ENCODE measurements at places on chromosomes 6 and 20. TPM values are rescaled to one million over a fixed set of nuclear protein-coding genes. Genes with fewer than 3 reads are reported as not detected.

GRCh38 chr6:134389129-134389528 is 71.2 kb upstream of the SGK1 start:
- DNase-seq: no peak

RMND1 gene
- 18.5 TPM for total RNA-seq

DNA sequence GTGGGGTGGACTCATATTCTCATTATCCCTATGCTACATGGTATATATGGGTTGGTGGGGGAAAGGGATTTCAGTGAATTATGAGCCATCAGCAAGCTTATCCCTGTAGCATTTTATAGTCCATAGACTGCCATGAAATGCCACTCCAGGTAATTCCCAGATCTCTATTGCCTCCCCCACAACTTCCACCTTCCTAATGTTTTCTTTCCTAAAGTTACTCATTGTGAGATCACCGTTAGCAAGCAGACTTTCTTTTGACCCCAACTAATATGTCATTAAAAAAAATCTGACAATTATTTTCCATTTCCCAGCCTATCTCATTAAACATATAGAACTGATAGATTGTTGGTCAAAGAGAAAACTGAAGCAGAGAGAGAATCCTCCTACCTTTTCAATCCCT is 40.7 kb upstream of the TBX18 start:
- DNase-seq: no peak

DNA sequence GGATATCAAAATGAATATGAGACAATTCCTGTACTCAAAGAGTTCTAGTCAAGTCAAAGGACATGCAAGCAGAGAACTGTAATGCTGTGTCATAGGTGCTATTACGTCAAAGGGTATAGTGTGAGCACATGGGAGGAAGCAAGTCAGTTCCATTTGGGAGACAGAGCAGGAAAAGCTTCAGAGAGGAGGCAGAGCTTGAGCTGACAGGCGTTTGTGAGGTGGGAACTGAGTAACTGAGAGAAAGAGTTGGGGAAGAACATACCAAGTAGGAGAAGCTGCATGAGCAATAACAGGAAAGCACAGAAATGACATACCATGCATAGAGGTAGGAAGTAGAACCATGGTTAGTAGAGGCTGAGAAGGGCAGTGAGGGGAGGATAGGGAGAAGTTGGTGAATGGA is 15.2 kb upstream of the SSR1 start:
- DNase-seq: no peak

DNA sequence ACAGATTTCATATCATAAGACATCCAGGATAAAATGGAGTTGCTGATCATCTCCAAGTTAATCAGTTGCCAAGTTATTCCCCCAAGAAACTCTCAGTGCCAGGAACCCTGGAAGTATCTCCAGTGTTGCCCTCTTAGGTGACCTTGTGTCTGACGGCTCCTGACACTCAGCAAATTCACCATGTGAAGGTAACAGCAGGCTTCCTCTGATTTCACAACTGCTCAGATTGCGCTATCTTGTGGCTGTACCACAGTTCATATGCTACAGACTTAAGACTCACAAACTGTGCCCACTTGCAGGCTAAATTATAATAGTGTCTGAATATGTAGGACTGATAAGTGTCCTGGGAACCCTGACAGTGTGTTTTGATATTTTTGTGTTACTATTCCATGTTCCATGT is 186.6 kb upstream of the OPRM1 start:
- no peak for DNase-seq

SUMO4 gene
- total RNA-seq: 7.8 TPM

GRCh38 chr20:42650191-42650746 is 539.4 kb downstream of the PTPRT start:
- no peak for DNase-seq

GRCh38 chr20:25173886-25174308 is 21.6 kb upstream of the ENTPD6 start:
- no peak for DNase-seq

AKAP7 gene
- total RNA-seq: 3.1 TPM

PACSIN1 gene
- total RNA-seq: not detected

DNA sequence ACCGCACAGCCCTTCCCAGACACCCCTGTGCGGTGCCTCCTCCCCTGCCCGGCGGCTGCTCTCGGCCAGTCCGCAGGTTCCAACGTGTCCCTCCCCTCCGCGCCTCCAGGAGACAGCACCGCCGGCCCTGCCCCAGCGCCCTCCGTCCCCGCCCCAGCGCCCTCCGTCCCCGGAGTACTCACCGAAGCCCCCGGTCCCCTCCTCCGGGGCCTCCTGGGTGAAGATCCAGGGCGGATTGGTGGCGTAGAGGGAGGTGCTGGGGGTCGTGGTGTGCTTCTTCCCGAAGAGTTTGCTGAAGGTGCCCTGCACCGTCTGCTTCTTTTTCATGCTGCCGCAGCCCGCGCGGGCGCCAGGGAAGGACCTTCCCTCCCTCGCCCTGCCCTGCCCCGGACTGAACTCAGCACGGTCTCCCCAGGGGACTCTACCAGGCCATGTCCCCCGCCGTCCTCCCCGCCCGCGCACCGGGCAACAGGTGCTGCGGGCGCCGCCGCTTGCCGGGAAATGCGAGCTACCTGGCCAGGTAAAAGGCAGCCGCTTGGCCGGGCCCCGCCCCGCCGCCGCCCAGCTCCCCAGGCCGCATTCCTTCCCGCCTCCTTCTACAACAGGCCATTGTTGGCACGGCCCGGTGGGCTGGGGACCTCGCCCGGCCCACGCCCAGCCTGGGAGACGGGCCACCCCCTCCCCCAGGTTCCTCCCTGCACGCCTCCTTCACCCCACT is at the start of gene C6orf132:
TSS of gene C6orf132 (minus strand) at position 503 of the 718 bp plus-strand sequence. CDS start at position 327, 176 bp downstream.
- DNase-seq: no peak

DNA sequence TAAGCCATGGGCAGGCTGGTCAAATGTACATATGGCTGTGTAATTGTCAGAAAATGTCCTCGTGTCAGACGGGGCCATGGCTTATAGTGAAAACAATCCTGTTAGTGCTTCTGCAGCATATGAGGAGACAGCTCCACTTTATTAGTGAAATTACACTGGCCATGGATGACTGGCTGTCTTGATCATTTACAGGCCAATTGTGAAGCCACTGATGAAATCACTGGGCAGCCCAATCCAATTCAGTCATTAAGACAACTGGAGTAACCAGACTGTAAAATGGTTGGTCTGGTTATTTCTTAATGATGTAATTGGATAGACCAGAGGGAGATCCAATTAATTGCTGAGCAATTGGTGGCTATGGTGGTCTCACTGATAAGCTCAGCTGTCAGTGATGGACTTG is 749.5 kb downstream of the KIF16B start:
- no peak for DNase-seq

- DNase-seq: no peak
Measured at GRCh38 chr20:7025635-7026034, 258.1 kb downstream of the BMP2 start.

Measured in activated T-helper 2 cell treated with anti-CD3 and anti-CD28 coated beads, Interferon-gamma antibody, Interleukin-2, Interleukin-4, amounts not matched to agents 10 μg/mL and 5 μg/mL and 100 μg/mL, durations not matched to agents 14 hours and 24 hours and 36 hours (primary cell).